ENCODE measurements at places on chromosomes 11 and 22.

GRCh38 chr11:13984616-13985450 is 22.3 kb downstream of the SPON1 start:
- DNase-seq = no peak

DNA sequence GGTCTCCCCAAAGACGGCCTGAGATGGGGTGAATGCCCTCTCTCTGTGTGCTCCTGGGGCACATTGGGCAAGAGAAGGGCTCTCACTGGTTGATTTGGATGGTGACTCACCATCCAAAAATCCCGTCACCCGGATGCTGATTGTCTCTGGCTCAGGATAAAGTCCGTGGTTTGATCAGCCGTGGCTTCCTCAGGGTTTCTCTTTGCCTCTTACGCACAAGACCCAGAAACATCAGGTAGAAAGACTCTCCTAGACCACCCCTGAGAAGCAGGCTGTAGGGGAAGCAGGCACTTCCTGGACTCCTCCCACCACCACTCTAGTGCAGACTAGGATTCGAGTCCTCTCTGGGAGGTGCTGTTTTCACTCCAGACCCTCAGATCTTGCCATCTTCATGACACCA is 176.1 kb upstream of the NCAM1 start:
- no peak for DNase-seq

DNA sequence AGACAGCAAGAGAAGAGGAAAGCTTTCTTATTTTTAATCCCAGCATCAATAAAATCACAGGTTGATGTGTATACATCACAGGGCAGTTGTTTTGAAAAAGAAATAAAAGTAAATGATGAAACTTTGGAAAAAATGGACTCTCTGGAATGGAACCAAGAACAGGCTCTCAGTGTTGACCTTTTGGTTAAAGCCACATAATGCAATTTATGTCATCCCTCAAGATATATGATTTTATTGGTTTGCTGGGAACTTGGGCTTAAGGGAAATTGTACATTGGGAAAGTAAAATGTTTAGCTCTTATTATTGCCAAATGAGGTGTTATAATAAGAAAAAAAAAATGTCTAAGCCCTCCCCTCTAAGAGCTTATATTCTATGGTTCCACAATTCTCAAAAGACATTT is 139.8 kb upstream of the MTNR1B start:
- DNase-seq = no peak

GRCh38 chr11:118319337-118319707 is 14.8 kb downstream of the CD3E start:
- DNase-seq = no peak

- DNase-seq = no peak
Observed at GRCh38 chr11:108472681-108473080, 5.4 kb upstream of the C11orf65 start.

DNA sequence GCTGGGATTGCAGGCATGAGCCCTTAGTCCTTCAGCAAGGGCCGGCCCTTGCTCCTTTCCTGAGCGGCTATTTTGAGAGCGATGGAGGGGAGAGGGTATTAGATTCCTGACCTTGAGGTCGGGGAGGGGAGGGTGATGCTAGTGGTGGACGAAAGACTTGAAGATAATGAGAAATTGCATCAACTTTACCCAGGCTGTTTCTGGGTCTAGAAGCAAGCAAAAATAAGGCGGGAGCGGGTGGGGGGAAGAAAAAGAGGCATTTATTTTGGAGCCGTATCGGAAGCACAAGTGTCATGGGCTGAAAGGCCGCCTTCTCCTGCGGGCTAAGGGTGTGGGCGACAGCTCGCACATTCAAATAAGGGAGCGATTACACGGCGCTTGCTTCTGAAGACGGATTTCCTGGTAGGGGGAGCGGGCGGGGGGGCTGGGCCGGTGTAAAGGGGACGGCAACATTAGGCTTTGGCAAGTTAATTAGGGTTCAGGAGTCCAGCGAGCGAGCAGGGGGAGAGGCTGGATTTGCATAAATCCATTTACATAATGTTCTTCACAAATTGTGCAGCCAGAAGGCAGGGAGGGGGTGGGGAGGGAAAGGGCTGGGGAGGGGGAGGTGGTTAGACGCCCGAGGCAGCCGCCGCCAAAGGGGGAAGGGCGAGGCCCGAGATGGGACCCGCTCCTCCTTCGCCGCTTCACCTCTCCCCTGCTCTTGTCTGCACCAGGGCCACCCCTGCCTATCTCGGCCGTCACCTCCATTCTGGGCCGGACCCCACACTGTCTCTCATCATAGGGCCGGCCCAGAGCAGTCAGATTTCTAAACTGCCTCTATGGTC is 245.9 kb downstream of the MIAT start:
- DNase-seq = no peak

GRCh38 chr11:125933030-125933813 is 12.6 kb upstream of the VSIG10L2 start:
- DNase-seq = no peak

DNA sequence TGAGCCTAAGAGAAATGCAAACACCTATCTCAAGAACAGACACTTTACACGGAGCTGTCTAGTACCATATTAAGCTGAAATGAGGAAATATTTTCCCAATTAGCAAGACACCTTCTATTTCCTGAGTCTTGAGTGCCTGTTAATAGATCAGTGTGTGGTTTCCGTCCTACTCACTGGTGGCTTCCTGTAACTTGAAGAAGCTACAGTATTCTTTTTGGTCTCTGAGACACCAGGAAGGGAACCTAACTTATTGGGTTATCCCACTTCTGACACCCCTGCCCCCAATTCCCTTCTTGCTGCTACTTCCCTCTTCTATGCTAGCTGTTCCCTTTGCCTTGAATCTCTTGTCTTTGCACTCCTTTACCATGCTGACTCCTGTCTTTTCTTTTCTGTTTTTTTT is 92.7 kb downstream of the FDX1 start:
- DNase-seq = no peak

DNA sequence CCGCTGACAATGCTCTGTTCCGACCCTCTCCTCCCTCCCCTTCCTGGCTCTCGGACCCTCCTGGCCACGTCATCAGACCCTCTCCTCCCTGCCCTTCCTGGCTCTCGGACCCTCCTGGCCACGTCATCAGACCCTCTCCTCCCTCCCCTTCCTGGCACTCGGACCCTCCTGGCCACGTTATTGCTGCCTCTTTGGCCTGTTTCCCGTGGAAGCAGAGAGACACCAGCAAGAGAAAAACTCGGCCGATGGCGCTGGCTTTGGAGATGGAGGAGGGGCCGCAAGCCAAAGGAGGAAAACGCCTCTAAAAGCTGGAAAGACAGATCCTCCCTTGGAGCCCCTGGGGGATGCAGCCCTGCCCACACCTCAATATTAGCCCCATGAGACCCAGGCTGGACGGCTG is 463.3 kb downstream of the BRD1 start:
- no peak for DNase-seq

DNA sequence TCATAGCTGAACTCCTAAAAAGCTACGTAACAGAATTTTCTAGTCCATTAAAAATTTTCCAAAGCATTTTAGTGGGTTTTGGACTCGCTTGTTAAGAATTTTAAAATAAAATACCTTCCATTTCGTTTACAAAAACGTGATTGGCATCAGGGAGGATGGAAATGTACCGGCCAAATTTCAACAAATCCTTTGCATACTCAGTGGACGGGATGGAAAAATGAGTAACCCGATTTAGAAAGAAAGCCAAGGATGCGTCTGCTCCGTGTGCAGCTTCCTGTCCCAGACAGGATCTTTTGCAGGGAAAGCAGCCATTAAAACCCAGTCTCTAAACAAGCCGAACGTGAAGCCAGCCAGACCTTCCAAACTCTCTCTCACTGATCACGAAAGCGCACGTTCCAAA is 15.6 kb downstream of the TMEM184B start:
- no peak for DNase-seq

DNA sequence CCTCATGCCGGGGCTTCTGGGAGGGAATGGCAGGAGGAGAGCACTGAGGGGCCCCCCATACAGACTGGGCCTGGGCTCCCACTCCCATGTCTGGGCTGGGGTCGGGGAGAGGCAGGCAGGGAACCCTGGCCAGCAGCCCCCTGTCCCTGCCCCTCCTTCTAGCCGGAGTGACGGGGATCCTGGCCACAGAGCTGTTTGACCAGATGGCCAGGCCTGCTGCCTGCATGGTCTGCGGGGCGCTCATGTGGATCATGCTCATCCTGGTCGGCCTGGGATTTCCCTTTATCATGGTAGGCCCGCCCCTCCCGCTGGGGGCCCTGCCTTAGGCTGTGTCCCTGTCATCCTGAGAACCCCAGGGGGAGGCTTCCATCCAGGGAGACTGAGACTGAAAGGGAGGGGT is 10.0 kb upstream of the MIF start:
- no peak for DNase-seq

- DNase-seq = peak; percentile 64
Observed at GRCh38 chr22:21657360-21658032, 8.3 kb upstream of the PPIL2 start.

GRCh38 chr11:477052-477715 is 27.1 kb downstream of the PTDSS2 start:
- DNase-seq = no peak

DNA sequence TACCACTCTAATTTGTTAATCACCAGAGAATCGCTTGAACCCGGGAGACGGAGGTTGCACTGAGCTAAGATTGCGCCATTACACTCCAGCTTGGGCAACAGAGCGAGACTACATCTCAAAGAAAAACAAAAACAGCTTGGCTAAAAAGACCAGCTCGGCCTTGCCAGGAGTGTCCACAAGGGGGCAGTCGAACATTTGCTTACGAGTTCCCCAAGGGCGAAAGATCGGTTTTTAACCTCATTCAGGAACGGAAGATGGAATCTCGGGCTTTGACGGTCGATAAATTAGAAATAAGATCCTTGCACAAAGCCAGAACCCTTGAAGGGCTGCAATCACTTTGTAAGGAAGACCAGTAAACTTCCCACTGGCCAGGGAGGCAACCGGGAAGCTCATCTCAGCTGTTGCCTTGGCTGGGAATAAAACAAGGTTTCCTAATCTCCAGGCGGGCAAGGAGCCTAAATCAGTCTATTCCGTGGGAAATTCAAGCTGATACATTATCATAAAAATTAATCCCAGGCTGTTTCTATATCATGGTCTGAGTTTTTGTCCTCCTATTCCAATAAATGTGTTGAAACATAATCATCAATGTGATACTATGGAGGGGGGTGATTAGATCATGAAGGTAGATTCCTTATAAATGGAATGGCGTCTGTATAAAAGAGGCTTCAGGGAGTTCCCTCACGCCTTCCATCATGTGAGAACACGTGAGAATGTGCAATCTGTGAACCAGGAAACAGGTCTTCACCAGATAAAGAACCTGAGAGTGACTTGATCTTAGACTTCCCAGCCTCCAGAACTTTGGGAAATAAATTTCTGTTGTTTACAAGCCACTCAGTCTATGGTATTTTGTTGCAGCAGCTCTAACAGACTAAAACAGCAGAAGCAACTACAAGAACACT is 14.9 kb upstream of the SLC29A2 start:
- DNase-seq = peak; percentile 80

DNA sequence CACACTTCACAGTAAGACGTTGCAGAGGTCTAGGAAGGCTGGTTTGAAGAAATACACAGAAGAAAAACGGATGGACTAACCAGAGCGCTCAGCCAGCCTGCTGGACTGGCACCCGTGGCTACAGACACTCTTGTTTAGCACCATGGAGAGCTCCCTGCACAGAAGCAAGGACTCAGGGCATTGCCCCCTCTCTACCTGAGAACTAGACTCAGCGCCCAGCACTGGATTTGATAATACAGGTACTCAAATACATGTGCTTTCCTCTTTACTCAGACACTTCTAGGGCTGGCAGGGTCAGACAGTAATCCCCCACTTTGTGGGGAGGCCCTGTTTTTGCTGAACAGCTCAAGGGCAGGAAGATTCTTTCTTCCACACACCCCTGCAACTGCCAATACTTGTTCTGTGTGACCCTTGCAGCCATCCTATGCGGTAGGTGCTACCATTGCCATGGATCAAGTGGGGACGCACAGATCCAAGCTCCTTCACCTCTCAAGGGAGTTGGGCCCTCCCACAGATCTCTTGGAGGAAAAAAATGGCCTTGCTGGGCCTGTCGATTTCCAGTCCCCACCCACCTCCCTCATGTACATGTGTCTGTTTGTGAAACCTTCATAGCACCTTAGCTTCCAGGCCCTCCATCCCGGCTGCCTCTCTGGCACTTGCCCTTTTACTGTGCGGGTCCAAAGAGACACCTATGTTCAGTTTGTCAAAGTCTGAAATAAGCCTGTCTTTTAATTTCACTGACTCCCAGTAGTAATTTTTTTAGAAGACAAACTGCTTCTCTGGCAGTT is 5.1 kb upstream of the P2RX6 start:
- no peak for DNase-seq

DNA sequence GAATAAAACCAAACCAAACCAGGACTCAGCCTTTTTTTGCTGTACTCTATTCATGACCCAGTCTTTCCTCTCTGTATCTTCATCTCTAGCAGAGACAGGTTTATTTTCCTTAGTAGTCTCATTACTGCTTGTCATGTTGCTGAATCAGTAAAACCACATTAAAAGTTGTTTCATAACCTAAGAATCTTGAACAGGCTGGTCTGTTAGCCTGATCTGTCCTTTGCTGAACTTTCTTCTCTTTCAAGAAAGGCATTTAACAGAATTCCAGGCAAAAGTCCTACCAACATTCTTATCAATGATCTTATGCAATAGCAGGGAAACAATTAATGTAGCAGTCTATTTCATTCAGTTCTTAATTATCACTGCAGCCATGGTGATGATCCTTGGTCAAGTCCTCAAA is 197.7 kb downstream of the CASP12 start:
- no peak for DNase-seq

- DNase-seq = no peak
Observed at GRCh38 chr11:85062659-85063058, 564.5 kb downstream of the DLG2 start.

DNA sequence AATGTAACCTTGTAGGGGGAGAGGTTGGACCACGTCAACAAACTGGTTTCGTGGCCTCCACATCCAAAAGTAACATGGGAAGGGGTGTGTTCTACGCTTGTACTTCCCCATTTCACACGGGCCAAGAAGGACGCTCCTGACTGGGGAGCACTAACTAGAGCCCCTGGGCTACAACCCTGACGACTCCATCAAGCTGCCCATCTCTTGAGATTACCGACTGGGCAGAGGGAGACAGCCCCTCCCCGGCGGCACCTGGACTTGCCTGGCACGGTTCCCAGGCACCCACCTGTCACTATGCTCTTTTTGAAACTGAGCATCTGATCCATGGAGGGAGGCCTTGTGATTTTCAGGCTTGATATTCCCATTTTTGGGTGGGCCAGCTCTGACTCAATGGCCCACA is 68.5 kb downstream of the SHANK2 start:
- no peak for DNase-seq

DNA sequence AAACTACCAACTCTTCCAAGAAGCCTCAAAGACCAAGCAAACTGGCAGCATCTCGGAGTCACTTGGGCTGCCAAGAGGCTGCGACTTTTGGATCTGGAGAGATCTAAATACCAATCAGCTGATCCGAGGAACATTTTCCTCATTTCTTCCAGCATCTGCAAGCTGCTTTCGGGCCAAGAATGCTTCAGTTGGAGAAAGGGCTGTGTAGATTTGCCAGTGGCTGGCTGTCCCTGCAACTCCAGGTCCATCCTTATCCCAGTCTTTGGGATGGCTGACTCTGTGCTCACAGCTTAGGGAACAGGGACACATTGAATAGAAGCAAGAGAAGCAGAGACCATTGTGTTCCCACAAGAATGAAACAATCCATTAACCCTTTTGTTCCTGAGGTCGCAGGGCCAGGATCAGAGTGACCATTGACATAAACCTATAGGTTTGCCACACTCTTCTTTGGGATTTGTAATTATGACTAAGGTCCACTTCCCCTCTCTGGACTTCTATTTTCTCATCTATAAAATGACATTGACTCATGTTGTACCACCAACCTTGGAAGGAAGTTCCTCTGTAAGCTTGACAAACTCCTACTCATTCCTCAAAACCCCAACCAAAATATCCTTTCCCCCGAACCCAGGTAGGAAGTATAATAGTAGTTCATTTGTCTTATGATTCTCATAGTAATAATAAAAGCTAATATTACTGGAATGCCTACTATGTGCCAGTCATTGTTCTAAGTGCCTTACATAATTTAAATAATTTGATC is 340.8 kb downstream of the MN1 start:
- DNase-seq = no peak

Measured in activated T-cell treated with anti-CD3 and anti-CD28 coated beads, Interleukin-2, amount 50 U/mL, for 4 hours (primary cell).